ENCODE measurements at places on chromosomes 3 and 15.
A peak's percentile ranks its signal among the peaks of the same experiment; 100 is the strongest.

DNA sequence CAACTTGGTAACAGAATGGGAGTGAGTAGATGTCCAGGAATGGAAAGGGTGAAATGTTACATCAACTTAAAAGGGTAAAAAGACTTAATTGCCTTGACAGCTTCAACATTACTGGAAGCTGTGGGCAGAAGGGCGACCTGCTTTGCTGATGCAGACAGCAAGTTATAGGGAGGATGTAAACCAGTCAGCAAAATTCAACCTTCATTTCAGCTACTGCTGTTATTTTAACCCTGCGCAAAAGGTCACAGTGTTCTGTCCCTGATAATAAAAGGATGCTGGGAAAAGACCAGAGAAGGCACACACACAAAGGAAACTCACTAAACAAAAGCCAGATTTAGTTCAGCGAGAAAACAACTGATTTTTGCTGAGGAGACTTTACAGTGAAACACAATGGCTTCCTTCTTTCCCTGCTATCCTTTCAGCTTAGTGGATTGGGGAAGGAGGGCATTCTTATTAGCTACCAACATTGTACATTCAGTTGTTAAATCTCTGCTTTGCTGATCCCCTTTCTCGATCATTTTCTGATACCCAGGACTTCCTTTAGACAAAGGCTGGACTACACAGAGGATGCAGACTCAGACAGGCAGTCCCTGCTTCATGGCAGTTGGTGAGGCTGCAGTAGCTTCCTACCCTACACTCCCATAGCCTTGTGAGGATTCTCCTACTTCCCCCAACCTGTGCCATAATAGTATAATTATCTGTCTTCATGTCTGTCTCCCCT lies 62.0 kb downstream of the P3H2 start:
- no peak for DNase-seq

- peak; percentile 14 for DNase-seq
Measured at GRCh38 chr15:74651242-74651741, 35.7 kb downstream of the CLK3 start.

DNA sequence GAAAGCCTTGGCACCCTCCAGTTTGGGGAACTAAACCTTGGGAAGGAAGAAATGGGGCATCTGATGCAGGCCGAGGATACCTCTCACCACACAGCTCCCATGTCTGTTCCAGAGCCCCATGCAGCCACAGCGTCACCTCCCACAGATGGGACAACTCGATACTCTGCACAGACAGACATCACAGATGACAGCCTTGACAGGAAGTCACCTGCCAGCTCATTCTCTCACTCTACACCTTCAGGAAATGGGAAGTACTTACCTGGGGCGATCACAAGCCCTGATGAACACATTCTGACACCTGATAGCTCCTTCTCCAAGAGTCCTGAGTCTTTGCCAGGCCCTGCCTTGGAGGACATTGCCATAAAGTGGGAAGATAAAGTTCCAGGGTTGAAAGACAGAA lies 7.7 kb downstream of the MAP1A start:
- no peak for DNase-seq

DNA sequence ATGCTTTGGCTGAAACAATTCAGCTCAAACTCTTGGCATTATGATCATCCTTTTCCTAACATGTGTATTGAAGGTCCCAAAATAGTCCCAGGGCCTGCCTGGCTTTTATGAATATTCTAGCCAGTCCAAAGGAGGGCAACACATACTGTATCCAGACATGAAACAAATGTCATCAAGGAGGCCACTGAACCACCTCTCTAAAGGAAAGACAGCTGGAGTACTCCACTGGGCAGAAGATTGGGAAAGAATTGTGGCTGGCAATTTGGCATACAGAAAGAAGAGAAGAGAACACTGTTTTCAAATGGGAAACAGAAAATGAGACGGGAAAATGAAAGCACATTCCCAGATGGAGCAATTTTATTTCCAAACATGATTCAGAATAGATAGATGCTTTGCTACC lies 80.6 kb downstream of the NCEH1 start:
- peak; percentile 60 for DNase-seq

DNA sequence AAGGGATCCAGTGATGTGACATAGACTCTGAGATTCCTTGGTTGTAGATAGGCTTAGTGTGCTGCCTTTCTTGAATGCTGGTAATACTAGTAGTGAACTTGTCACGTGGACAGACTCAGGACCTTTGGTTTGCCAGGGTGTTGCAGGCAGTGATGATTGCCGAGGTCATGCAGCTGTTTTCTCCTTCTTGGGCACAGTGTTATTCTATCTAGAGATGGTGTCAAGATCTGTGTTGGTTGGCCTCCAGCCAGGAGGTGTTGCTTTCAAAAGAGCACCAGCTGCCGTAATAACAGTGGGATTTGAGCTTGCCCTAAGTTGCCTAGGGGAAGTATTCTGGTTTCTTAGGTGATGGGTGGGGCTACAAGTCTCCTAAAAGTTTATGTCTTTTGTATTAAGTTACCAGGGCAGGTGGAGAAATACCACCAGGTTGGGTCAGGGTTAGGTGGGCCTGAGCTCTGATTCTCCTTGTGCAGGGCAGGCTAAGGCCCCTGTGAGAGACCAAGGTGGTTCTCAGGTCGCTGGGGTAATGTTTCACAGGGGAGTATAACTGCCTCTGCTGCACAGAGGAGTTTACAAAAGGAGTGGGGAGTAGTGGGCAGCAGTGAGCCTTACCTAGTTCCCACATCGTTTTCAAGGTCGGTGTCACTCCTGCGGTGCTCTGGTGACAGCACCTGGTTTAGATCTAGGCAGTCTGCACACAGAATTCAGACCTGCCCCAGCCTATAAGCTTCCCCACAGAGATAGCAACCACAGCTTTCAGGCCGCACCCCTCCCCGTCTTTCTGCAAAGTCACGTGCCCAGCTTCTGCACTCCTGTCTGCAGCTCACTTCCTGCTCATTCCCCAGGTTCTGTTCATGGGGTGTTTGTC lies 350.3 kb downstream of the DOCK3 start:
- DNase-seq = no peak

DNA sequence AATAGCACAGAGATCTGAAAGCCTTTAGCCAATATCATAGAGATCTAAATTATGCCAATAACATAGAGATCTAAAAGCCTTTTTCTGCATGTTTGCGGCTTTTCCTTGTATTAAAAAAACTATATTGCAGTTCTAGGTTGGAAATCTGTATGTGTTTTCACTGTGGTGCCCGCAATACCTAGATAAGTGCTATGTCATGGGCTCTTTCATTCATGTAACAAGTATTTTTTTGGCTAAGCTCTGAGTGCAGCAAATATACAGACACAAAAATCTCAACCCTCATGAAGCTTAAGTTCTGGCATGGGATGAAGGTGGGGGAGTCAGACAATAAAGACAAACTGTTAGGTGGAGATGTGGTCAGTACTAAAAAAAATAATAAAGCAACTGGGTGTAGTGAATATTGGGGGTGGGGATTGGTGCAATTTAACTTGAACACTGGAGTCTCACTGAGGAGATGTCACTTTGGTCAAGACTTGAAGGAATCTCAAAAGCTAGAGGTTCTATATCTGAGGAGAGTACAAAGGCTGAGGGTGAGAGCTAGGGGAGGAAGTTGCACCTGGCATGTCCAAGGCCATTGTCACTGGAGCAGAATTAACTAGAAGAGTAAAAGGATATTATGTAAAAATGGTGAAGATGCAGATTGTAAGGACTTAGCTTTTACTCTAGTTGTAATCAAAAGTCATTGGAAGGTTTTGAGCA lies 973 bp downstream of the BUB1B start:
- DNase-seq = no peak

DNA sequence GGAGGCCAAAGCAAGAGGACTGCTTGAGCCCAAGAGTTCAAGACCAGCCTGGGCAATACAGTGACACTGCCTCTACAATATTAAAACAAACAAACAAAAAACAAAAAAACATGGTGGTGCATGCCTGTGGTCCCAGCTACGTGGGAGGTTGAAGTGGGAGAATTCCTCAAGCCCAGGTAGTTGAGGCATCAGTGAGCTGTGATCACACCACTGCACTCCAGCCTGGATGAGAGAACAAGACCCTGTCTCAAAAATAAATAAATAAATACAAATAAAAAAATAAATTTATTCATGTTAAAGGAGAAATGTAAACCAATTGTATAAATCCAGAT lies 200.6 kb downstream of the BCHE start:
- no peak for DNase-seq

DNA sequence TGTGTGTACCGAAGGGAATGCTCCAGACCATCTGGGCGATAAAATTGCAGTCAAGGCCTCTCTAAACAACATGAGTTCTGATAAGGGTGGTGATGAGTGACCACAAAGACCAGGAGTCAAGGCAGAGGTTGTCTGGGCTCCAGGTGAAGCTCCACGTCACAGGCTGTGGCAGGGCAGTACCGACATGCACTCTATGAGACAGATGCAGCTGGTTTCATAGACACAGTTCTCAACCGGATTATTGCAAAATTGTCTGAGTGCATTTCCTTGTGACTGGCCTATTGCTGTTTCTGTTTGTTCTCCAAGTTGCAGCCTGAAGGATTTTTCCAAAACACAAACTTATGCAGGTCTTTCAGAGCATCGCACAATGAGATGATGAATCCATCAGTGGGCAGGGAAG lies 157.5 kb upstream of the HES1 start:
- DNase-seq = no peak

DNA sequence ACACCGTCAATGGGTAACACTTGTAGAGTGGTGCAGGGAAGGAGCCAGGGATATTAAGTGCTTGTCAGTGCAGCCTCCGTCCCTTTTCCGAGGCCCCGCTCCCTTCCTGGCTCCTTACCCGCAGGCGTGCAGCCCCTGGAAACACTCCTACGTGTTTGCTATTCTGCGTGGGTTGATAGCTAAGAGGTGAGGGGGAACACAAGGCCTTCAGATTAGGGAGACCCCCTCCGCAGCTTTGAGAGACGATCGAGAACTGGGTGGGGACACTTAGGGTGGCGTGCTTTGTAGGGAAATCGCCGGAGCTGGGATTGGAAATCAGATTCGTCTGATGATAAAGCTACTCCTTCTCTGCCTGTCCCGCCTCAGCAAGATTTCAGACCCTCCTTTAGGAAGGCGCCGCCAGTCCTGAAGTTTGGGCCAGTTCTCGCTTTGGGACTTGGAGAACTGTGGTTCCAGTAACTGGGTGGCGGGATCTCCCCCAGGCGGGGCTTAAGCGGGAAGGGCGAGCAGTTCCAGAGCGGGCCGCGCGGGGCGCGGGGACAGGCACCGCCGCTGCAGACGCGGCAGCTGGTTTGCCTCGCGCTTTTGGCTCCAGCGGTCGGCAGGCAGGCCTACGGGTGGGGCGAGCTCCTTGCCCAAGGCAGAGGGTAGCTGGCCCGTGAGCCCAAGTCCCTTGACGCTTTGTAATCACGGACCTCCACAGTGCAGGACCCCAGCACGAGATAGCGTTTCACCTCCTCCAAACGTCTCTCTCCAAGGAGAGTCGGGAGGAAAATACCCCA lies 8.0 kb upstream of the FAM107A start:
- DNase-seq = peak; percentile 87

- DNase-seq = no peak
Measured at GRCh38 chr15:45393851-45394250, 15.5 kb upstream of the GATM start.

- DNase-seq = peak; percentile 42
Measured at GRCh38 chr3:17032407-17033034, 147.8 kb downstream of the PLCL2 start.

GRCh38 chr3:111627092-111627491 lies 31.9 kb upstream of the ZBED2 start:
- DNase-seq = no peak

DNA sequence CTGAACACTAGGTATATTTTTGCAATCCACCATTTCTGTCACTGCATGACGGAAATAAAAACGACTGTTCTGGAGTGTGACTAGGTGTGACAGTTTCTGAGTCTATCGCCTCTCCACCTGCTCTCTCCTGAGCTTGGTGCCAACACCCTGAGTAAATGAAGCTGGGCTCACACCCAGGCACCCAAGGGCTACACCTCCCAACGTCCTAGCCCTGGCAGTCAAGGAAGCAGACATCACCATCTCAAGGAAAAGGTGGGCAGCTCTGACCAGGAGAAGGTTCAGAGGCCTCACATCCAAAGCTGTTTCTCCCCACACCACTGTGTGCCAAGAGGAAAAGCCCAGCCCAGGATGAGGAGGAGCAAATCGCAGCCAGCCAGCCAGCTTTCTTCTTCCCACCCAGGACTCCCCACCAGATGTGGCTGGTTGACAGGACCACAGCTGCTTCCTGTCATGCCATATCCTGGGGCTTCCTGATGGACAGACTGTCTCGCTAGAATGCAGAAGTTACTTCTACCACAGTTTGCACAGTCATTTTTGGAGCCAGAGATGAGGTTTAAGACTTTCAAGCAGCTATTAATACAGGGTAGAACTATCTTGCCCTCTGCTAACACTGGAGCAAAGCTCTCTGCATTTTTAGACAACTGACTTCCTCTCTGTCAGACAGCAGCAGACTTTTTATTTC lies 3.3 kb downstream of the SCAMP2 start:
- DNase-seq = no peak

GRCh38 chr3:38264353-38264771 lies 1.2 kb upstream of the SLC22A13 start:
- no peak for DNase-seq

DNA sequence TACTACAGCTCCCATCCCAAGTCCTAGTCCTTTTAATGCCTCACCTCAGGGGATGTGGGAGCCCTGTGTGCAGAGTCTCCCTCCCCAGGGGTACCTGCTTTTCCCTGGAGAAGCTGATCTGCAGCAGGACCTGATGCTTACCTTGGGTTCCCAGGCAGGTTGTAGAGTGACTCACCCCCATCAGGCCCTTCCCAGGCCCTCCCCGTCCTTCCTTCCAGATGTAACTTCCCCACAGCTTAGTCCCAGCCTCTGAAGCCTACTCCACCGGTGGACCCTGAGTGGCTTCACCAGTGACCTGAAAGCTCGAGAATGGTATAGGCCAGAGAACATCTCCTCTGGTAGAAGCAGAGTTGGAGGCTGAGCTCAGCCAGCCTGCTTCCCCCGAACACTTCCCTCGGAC lies 254.2 kb upstream of the STT3B start:
- no peak for DNase-seq

DNA sequence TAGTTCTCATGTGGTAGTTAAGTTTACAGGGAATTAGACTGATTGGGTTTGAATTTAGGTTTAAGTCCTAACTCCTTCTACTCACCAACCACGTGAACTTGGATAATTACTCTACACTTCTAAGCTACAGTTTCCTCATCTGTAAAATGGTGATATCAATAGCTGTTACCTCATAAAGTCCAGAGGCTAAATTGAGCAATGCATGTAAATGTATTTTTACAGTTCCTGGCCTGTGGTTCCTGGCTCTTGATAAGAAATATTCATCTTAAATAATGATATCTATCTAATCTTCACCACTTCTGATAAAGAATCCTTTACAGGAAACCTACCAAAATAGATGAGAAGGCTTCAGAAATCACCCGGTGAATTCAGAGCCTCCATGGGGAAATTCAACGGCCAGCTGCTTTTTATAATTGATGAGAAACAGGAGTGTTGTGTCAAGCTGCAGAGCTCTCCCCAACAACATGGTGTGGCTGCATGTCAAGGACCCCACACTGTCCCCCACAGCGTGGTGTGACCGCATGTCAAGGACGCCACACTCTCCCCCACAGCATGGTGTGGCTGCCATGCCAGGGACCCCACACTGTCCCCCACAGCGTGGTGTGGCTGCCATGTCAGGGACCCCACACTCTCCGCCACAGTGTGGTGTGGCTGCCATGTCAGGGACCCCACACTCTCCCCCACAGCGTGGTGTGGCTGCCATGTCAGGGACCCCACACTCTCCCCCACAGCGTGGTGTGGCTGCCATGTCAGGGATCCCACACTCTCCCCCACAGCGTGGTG lies 80.8 kb upstream of the PEX5L start:
- no peak for DNase-seq
